Adipocyte (in vitro differentiated cells): ENCODE measurements at places on chromosomes 3 and 15.
A peak's percentile ranks its signal among the peaks of the same experiment; 100 is the strongest.

DNA sequence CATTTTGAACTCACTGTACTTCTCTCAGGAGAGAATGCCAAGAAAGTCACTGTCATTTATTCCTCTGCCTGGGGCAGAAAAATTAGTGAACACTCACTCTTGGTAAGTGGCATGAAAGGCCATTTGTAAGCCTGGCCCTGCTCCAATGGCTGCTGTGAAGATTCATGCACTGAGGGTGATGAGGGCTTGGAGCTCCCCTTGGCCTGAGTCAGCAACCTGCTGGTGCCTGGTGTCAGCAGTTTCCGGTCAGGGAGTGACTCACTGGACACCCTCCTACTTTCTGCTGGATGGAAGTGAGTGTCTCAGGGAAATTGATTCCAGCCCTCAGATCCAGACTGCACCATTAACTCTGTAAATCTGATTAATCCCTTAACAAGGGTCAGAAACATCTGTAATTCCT, 37.6 kb downstream of the TRA2B start:
- DNase-seq: peak; percentile 77

DNA sequence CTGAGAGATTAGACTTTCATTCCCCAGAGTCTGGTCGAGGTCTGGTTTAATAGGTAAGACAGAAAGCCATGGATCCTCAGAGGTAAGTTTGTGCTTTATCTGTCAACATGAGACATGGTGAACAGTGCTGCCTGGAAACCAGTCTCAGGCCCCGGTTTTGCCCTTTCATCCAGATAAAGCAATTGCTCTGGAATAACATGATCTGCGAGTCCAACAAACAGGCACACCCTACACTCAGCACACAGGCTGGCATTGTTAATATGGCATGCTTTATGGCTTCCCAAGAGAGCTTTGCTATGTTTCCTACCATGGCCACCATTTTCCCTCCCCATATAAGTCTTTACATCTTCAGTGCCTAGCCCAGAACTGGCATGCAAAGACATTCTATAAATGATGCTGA, 30.1 kb upstream of the MNS1 start:
- DNase-seq: no peak

DNA sequence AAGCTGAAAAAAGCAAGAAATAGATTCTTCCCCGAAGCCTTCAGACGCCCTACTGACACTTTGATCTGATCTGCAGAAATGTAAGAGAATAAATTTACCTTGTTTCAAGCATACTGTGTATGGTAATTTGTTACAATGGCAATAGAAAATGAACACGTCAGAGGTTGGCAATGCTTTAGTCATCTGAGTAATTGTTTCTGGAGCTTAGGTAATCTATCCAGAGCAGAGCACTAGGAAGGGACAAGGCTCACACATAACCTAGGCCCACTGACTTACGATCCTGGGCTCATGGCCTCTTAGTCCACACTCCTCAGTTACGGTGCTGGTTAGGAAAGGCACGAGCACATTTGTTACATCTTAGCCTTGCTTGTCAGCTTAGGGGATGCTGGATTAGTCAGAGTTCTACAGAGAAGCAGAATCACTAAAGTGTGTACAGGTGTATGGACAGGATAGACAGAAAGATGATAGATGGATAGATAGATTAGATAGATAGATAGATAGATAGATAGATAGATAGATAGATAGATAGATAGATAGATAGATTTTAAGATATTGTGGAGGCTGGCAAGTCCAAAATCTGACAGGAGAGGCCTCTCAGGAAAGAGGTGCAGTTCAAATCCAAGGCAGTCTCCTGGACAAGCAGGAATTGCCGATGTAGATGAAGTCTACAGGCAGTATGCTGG, 46.8 kb upstream of the TBC1D23 start:
- DNase-seq: no peak

GRCh38 chr3:12816521-12817342, 20.3 kb downstream of the CAND2 start:
- no peak for DNase-seq

DNA sequence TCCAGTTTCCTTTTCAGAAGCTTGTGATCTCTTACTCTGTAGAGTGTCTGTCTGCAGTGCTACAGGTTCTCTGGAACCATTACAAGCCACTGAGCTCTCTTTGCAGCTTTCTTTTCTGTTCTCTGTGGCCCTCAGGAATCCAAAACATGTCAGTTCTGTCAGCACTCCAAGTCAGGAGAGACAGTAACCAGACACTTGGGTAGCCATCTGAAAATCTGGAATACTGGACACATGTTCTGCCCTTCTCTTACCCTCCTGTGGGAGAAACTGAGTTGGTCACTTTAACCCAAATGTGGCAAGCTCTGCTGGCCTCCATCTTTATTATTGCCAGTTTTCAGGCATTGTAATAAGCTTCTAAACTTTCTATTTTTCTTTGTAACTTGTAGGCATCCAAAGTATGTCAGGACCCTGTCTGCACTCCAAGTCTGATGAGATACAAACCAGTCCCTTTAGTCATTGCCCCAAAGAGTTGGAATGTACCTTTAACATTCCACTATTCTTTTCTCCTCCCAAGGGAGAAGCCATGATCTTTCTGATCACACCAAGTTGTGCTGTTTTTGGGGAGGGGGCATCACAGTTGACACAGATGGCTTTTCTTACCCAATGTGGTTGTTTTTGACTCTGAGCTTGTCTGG, 183.7 kb downstream of the DPH6 start:
- DNase-seq: peak; percentile 60

DNA sequence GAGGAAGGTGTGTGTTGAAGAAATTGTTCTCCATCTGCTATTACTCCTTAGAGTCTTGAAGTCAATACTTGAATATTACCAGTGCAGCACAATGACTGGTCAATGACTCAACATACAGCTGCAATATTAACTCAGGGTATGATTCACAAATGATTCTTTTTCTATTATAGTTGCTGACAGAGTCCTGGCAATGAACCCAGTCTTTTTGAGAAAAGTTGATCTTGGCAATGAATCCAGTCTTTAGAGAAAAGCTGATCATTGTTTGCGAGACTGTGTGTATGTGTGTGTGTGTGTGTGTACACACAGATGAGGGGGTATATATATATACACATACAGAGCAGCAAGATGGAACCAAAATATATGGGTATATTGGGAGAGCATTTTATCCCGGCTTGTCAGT, 315.1 kb downstream of the ZNF385D start:
- DNase-seq: peak; percentile 94

GRCh38 chr15:26115229-26115943, 252.3 kb upstream of the ATP10A start:
- no peak for DNase-seq

- DNase-seq: peak; percentile 88
These were observed 43.2 kb downstream of the ARHGEF3 start for GRCh38 chr3:56758539-56758981.

GRCh38 chr3:99172736-99173657, 271.5 kb upstream of the DCBLD2 start:
- DNase-seq: peak; percentile 84

- DNase-seq: no peak
These were observed 83.8 kb upstream of the BCHE start for GRCh38 chr3:165920984-165921383.

GRCh38 chr3:127038923-127039581, 56.1 kb downstream of the PLXNA1 start:
- no peak for DNase-seq

DNA sequence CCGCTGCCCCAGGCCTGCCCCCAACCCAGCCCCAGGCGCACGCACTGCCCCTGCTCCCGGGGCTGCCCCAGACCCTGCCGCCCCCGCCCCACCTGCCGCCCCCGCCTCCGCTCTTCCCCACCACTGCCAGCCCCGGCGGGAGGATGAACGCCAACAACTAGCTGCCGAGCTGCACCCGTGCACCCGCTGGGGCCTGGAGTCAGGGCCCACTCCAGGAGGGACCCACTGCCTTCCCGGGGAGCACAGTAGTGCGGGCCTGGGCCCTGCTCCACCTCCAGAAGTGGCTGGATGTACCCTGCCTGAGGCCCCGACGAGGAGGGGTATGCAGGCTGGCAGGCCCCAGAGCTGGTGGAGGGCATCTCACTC, 10.9 kb downstream of the ZBTB47 start:
- no peak for DNase-seq

- no peak for DNase-seq
These were observed 190.1 kb downstream of the FAM43A start for GRCh38 chr3:194875581-194876402.

GRCh38 chr3:198043119-198043518, 83.1 kb downstream of the LMLN start:
- no peak for DNase-seq

- peak; percentile 44 for DNase-seq
These were observed 165.2 kb downstream of the ISL2 start for GRCh38 chr15:76501726-76502125.
